Activated effector memory CD4-positive, alpha-beta T cell treated with anti-CD3 and anti-CD28 coated beads, Interleukin-2, amount 50 U/mL, for 16 hours (primary cell): ENCODE measurements at places on chromosomes 5 and 9.

DNA sequence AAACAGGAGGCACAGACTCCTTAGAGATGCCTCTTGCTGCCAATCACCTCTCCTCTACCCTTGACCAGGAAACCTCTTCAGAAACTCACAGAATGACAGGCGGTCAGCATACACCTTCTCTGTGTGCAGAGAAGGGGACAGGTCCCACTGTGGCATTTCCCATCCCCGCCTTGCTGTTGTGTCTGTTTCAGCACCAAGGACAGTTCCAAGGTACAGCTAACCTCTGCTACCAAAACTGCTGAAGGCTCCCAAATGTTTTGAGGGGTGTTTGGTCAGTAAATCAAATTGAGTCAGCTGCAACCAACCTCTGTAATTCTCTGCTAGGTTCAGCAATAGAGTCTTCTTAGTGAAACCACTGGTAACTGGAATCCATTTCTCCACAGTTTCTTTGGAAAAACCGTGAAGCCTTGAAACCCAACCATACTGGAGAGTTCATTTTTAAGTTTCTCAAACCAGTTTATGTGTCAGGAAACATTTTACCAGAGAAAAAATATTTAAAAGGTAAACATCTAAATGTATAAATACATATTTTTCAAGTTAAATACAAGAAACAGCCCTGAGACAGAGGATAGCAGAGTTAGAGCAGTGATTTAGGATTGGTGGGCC lies 122.0 kb downstream of the DRD1 start:
- DNase-seq, result no peak

- no peak for DNase-seq
Observed at GRCh38 chr5:77643654-77644370, 5.3 kb upstream of the OTP start.

GRCh38 chr5:30781643-30782042 lies 411.8 kb upstream of the CDH6 start:
- DNase-seq, result no peak

DNA sequence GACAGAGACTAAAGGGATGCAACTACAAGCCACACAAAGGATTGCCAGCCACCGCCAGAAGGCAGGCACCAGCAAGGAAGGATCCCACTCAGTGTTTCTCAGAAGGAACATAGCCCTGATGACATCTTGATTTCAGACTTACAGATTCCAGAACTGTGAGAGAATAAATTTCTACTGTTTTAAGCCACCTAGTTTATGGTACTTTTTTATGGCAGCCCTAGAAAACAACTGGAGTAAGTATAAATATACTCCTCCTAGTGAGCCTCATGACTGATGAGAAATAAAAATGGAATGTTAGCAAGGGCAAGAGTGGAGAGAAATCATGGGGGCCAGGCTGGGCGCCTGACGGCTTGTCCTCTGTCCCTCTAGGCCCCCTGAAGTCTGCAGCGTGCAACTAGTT lies 307.3 kb downstream of the PIK3R1 start:
- DNase-seq, result no peak

DNA sequence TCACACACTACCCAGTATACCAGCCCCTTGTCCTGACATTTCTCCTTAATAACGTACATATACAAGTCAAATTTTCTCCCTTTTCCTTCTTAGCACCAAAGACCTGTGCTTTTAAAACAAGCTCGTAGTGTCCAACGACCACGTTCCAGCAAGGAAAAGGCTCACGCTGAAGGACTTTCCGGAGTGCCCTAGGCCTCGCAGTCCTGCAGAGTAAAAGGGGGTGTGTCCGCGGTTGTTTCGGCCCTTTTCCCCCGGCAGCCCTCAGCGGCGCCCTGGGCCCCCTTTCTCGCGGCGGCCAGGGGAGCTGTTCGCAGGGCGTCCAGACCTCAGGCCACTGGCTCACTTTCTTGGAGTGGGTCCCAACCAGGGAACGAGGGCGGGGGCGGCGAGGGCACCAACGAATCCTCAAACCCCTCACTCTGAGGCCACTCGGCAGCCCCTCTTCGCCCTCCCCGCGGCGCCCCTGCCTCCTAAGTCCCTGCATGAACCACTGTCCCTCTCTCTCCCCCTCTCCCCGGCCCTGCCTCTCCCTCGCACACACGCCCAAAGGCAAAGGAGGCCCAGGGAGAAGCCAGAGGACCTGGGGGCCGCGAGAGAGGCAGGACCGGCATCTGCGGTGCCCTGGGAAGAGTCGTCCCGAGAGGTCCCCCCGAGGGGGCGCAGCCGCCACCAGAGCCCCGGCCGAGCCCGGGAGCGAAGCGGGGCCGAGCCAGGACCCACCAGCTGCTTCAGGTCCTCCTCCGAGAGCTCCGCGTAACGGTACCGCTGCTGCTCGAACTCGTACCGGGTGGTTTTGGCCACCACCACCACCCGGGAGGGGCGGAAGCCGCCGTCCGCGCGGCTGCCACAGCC lies 720 bp downstream of the NADK2 start:
- peak; percentile 71 for DNase-seq

GRCh38 chr9:82989929-82990328 lies 73.0 kb downstream of the RASEF start:
- no peak for DNase-seq

DNA sequence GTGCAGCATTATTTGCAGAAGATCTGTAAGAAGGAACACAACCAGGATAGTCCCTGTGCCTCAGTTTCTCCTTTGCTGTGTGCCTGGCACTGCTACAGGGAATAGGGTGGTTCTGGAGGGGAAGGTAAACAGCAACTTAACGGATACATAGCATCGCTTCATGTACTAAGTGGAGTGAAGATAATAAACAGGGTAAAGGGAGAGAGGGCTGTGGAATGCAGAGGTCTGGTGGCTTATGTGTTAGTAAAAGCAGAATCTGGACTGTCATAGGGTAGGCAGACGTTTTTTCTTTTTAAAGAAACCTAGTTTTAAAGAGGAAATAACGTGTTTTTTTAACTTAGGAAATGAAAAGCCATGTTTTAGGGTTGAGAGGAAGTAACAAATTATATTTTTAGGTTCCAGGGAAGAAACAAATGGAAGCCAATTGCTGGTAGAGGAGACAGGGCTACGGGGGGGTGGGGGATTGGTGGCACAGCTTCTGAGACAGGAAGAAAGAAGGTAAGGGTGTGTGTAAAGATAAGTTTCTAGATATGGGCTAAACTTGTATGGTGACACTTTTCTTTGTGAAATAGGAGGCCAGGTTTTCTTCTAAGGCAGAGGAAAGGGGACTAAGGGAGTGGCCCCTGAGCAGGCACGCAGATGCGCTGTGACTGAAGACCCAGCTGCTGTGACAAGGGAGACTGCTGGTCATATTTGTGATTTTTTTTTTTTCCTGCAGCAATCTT lies 1.3 kb downstream of the GNG10 start:
- DNase-seq, result peak; percentile 62

DNA sequence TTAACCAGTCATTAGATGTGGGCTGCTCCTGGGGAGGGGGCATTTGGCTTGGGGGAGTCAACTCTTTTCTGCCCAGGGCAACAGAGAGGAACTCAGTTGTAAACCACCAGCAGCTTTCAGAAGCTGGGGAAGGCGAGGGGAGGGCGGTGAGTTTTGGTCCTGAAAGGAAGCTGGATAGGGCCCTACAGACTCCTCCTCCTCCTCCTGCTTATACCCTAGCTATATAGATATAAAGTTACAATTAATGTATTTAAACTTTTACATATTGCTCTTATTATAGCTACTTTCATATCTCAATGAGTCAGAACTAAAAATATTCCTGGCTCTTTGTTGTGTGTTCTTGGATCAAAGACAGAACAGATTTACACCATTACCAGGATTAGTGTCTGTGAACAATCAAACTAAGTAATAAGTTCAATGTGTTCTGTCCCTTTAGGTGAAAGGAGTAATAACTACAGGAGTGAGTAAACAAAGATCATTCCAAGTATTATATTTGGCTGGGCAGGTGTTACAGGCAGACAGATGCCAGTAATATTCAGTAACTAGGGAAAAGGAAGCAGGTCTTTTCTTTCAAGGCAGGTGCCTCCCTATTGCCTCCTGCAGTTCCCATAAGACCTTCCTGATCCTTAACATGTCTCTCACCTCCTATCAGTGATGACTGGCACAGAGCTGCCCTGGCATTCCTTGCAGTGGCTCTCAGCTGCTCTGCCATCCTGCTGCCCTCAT lies 20.5 kb upstream of the VPS13A start:
- DNase-seq, result no peak

DNA sequence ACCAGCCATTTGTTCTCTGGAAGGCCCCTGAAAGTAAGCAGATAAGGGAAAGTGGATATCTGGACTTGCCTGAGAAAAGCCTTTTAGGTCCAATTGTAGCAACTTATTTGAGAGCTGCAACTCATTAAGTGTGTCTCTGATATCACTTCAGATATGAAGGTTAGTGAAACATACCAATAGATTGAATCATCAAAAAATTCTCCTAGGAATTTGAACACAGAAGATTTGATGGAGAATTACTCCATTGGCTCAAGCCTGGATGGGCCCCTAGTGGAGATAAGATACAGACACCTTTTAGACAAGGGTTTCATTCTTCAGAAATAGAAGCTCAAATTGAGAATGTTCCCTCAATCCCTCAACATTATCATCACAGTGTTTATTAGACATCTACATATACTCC lies 356.7 kb downstream of the NDUFS4 start:
- DNase-seq, result no peak

GRCh38 chr5:167219298-167219697 lies 1072.1 kb upstream of the WWC1 start:
- DNase-seq, result no peak
